ENCODE measurements at places on chromosomes 1 and 21. TPM values are rescaled to one million over a fixed set of nuclear protein-coding genes. Genes with fewer than 3 reads are reported as not detected.

DNA sequence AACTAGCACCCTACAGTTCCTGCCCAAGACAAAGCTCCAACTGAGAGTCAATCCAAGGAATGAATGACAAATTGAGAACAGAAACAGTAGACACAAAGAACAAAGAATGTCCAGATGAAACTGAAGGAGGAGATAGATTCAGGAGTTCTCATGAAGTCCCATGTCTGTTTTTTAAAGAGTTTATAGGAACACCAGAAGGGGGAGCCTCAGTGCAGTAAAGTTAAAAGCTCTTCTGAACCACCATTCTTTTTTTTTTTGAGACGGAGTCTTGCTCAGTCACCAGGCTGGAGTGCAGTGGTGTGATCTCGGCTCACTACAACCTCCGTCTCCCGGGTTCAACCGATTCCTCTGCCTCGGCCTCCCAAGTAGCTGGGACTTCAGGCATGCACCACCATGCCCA is 323.6 kb downstream of the MRPL39 start:
- DNase-seq = no peak

GRCh38 chr1:6700853-6701436 is 671 bp downstream of the DNAJC11 start:
- DNase-seq = no peak

- DNase-seq = no peak
Measured at GRCh38 chr1:209810783-209811182, 4.8 kb upstream of the IRF6 start.

DNA sequence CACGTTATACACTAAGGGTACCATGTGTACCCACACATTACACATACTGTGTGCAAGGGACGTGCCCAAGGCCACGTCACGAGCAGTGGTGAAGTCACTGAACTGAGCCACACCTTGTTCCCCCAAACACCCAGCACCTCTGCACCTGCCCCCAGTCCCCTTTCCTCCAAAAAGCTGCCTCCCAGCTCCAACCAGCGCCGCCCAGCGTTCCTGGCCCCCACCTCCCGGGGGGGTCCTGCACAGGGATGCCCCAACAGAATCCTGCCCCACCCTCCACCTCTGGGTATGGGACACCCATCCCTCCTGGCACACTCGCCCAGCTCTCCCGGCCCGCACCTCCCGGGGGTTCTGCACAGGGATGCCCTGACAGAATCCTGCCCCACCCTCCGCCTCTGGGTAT is 54.1 kb downstream of the CHD5 start:
- no peak for DNase-seq

GRCh38 chr1:6601923-6602668 is 573 bp downstream of the KLHL21 start:
- DNase-seq = no peak

DNA sequence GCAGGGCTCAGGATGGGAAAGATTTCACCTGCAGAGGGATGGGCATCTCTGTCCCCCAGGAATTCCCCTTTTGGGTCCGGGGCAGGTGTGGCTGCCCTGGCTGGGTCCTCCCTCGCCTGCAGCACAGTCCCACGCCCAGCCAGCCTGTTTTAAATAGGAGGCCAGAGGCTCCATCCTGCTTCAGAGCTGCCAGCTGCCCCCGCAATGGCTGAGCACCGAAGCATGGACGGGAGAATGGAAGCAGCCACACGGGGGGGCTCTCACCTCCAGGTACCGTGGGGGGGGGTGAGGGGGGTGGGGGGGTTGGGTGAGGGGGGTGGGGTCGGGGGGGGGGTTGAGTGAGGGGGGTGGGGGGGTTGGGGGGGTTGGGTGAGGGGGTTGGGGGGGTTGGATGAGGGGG is 3.6 kb downstream of the SCNN1D start:
- DNase-seq = no peak

DNA sequence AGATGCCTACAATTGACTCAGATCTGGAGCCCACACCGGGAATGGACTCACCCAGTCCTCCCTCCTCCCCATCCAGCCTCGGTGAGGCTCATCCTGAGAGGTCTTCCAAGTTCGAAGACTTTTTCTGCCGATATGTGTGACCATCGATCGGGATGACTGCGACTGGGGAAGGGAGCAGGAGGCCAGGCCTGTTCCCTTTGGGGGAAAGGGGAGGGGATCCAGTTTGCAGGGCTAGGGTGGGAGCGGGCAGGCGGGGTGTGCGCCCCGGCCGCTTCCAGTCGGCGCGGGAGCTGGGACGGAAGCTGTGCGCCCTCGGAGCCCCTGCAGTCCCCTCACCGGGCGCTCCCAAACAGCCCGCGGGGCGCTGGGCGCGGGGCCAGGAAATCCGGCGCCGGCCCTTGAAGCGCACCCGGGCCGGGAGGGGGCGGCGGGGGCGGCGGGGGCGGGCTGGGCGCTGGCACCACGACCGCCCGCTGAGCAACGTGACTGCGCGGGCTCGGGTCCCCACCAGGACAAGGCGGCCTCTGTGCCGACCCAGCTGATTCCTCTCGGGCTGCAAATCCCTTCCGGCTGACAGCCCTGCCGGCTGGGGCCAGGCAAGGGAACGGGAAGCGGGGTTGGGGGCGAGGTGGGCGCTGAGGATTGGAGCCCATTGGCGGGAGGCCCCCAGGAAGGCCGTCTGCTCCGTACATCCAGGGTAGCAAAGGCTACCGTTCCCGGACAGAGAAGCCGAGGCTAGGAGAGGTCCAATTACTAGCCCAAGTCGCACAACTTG is 103.9 kb downstream of the EBNA1BP2 start:
- DNase-seq = no peak

DNA sequence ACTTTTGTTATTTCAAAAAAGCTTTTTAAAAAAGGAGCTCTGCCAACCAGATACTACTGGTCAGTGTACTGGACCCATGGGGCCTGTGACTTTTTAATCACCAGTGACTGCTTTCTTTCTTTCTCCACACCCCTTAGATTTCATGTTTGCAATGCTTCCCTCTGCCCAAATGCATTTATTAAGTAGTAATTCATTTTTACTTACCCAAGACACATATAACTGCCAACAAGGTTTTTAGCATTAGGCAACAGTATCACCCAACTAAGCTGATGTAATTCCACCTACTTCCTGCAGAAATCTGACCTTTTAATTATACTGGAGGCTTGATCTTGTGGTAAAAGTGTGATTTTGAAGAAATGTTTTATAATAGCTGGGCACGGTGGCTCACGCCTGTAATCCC is 12.5 kb downstream of the MECR start:
- no peak for DNase-seq

FAM72B gene
- 2.5 TPM for total RNA-seq

TAL1 gene
- total RNA-seq = not detected

RNF223 gene
- not detected for total RNA-seq

CD84 gene
- not detected for total RNA-seq
